Stimulated activated CD4-positive, alpha-beta T cell treated with anti-CD3 and anti-CD28 coated beads, Interleukin-2, amount 100 ng/mL, for 48 hours (primary cell): ENCODE measurements at places on chromosomes 3 and 15.

DNA sequence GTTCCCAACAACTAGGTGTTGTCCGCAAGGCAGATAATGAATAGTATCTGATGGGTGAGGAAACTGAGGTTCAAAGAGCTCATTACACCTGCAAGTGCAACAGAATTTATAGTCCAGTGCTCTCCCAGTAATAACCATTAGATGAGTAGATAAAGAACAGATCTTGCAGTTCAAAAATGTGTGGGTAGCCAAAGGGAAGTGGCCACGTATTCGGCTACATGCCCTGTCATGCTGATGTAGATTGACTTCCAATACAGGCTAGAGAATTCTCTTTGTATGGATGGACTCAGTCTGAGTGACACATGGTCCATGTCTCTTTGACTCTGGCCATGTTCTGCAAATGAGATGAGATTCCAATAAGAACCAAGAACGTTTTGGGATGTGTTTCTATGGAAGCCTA, 187.9 kb upstream of the LPP start:
- DNase-seq = no peak

- DNase-seq = no peak
Observed at GRCh38 chr3:74789111-74789510, 174.7 kb upstream of the CNTN3 start.

DNA sequence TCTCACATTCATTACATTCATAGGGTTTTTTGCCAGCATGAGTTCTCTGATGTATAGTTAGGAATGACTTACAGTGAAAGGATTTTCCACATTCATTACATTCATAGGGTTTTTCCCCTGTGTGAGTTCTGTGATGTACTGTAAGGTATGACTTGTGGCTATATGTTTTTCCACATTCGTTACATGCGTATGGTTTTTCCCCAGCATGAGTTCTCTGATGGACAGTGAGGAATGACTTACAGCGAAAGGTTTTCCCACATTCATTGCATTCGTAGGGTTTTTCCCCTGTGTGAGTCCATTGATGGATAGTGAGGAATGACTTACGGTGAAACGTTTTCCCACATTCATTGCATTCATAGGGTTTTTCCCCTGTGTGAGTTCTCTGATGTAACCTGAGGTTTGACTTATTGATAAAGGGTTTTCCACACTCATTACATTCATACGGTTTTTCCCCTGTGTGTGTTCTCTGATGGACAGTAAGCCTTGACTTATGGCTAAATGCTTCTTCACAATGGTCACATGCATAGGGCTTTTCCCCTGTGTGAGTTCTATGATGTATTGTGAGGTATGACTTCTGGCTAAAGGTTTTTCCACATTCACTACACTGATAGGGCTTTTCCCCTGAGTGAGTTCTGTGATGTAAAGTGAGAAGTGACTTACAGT, 47.4 kb downstream of the ZNF717 start:
- DNase-seq = no peak

DNA sequence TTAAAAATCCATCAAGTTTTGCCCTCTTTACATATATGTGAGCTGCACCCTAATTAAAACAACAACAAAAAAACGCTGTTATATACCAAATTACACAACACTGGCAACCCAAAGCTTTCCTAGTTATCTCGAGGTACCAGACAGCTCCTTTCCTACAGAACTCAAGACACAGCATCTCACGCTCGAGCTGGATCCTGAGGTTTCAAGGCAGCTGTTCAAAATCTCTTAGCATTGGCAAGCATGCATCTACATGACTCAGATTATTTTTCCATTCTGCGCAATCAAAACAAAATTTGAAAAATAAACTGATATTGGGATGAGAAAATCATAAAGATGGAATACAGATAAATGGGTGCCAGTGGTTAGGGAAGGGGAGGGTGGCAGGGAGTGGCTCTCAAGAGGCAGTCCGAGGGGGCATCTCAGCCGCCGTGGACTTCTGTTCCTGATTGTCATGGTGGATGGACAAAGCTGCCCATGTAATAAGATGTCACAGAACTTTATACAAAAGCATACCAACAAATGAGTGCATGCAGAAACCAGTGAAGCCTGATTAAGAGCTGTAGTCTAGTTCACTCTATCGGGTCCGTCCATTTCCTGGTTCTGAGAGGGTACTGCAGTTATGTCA, 91.5 kb downstream of the ADAMTS17 start:
- DNase-seq = no peak

DNA sequence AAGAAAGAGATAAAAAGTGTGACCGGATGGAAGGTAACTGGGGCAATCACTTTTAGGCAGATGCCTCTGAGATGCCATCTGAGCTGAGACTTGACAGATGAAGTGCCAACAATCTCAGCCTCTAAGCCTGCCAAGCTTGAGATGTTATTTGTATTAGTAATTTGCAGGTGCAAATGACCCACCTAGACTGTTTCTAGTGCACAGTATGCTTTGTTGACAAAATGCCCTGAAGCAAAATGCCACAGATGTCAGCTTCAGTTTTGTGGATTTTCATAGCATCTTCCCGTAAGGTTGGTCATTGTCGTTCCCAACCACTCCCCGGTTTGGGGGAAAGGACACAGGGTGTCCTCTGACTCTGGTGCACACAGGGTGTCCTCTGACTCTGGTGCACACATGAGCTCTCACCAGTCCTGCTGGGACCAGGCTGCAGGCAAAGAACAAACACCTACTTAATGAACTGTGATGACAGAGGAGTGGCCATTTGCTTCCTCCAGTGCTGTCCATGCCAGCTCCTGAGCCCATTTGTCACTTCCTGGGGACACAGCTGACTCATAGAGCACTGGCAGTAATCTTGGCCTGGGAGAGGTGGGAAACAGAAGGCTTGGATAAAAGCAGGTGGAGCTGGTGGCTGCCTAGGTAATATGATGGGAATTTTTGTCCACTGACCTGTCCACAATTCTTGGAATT, 16.7 kb upstream of the PPP1R2 start:
- DNase-seq = no peak

DNA sequence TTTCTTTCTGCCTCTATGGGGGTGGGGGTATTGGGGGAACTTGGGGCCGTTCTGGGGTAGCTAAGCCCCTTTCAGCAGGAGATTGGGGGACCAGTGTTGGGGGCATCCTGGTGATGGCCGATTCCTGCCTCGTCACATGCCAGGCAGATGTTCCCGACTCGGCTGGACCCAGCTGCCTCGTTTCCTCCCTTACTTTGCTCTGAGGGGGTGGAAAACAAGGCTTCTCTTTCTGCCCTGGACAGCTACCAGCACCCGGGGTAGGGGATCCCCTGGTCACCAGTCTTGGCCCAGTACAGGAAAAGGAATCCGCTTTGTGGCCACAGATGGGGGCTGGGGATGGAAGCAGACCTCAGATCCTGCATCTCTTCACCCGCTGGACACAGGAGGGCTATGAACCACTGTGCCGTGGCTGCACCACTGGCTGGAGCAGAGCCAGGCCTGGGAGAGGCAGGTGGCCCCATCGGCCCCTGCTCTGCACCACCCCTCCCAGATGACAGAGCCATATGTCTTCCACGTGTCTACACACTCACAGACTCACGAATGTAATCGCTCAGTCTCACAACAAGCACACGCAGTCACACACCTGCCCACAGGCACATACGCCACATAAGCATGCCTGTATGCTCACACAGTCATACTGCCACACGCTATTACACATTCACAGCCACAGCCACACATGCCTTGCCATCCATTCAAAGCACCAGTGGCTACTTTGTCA, 12.4 kb downstream of the SNX33 start:
- DNase-seq = no peak
